Femur (tissue), 1 donor: ENCODE measurements at places on chromosomes 5 and 9.

GRCh38 chr5:24633715-24634325, 11.0 kb downstream of the CDH10 start:
- no peak for DNase-seq

GRCh38 chr9:3721096-3721495, 195.3 kb upstream of the RFX3 start:
- no peak for DNase-seq

DNA sequence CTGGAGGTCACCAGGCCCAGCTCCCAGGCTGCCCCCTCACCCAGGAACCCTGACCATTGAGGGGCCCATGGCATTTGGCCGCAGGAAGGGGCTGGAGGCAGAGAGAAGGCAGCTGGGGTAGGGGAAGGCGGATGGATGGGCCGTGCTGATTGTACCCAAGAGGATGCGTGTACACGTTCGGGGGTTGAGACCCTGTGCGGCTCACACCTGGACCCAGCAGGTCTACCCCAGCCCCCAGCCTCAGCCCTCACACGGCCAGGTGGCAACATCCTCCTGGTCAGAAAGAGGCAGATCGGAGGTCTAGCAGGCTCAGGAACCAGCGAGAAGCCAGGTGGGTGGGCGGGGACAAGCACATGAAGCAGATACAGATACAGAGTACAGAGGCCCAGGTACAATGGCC, 33.7 kb downstream of the NACC2 start:
- DNase-seq, result no peak

DNA sequence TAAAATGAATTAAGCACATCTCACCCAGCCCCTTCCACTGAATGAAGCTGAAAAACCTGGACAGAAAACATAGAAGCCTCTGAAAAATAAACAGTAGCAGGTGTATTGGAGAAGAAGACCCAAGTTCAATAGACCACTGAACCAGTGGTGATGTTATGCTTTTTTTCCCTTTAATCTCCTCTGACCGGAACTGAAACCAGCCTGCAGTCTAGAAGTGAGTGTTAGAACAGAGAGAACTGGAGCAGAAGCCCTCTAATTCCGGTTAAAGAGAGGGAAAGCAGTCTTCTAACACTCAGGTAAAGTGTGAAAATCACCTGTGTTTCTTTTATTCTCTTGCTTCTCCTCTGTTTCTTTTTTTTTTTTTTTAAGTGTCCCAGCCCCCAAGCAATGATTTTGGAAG, 83.5 kb upstream of the CCL21 start:
- DNase-seq, result no peak

DNA sequence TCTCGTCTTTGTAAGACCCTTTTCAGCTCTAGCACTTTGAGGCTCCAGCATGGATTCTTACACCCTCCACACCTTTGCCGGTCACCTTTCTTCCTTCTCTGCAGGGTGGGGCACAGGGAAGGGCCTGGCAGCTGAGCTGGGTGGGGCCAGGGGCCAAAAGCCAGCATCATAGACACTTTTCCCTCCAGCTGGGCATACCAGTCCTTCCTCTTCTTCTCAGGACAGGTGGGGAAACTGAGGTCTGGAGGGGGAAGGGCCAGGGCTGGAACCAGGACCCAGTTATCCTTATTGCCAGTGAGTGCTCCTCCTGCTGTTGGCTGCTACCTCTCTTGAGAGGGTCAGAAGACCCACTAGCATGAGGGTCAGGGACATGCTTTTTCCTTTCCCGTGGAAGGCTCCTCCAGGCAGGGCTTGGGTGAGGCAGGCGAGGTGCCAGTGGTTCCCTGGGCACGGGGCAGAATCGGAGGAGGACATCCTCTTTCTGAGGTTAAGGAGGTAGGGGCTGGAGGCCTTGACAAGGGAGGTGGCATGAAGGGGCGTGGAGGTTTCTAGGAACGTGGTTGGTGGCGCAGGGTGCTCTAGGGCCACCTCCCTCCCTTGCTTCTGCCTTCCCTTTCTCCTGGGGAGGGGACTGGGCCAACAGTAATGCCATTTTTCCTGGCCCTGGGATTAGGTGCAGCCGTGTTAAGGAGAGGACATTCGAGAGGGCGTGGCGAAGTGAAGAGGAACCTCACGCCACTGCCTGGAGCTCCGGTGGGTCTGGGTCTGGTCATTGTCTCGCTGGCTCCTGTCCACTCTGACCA, at the start of gene NDST1:
NDST1 (plus strand) TSS at position 658 of the 803 bp plus-strand sequence. CDS start 13,124 bp downstream, outside the sequence.
- DNase-seq, result no peak

DNA sequence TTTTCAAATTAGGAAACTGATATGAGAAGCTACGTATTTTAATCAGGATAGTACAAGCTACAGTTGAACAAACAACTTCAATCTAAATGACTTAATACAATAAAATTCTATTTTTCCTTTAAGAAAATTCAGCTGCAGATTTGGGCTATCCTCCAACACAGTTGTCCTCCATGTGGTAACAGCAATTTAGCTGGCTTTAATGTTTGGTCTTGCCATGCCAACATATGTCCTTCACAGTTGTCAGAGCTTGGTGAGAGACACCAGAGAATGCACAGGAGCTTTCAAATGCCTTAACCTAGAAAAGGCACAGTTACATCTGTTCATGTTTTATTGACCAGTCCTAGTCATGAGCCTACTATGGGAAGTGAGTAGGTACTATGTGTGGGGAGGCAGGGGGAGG, 10.8 kb downstream of the FAM174A start:
- DNase-seq, result no peak

DNA sequence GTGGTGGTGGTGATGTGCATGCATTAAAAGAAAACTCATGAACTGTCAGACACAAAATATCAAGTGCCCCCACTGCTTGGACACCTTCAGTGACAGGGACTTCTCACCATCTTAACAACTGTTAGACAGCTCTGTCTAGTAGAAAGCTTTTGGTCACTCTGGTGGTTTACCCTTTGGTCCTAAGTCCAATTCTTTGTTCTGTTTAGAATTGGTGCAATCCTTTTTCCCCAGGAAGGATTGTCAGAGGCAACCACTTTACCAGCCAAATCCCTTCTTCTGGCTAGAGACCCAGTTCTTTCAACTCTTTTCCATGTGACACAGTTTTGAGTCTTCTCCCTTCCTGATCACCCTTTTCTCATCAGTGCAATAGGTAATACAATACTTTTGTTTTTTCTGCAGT, 140.2 kb downstream of the SEC61B start:
- no peak for DNase-seq

DNA sequence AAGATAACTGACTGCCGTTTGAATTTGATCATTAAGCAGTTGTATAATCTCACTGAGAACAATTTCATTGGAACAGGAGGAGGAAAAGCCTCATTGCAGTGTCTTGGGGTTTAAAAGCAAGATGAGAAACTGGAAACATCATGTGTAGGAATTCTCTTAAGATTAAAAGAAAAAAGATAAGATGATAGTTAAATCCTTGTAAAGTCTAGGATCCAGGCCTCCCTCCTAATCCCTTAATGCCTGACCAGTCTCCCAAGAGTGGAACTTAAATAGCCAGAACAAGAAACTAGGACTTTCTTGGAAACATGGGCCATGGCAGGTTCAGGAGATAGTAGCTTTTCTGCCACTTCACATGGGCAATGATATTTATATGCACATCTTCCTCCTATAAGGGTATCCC, 37.0 kb upstream of the LRRC19 start:
- DNase-seq, result no peak

GRCh38 chr9:124045076-124045829, 33.7 kb downstream of the LHX2 start:
- peak; percentile 40 for DNase-seq

- DNase-seq, result no peak
Measured at GRCh38 chr5:53882676-53883031, 322.2 kb downstream of the NDUFS4 start.
